ENCODE measurements at places on chromosomes 5 and 9.

DNA sequence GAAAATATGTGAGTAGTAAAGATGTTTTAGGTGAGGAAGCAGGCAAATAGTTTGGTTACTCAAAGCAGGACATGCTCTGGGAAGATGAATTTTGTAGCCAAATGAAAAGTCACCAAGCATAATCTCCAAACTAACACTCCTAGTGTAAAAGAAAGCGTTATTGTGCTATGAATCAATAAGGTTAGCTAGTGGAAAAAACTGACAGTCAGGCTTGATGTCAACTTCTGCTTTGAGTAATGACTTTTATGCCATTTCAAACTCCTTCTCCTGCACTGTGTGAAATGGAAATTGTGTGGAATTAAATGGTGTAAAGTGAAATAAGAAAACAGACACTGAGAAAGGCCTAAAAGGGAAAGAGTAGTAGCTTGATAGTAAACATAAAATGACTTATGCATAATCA, 637.2 kb upstream of the DMAC1 start:
- no peak for DNase-seq

DNA sequence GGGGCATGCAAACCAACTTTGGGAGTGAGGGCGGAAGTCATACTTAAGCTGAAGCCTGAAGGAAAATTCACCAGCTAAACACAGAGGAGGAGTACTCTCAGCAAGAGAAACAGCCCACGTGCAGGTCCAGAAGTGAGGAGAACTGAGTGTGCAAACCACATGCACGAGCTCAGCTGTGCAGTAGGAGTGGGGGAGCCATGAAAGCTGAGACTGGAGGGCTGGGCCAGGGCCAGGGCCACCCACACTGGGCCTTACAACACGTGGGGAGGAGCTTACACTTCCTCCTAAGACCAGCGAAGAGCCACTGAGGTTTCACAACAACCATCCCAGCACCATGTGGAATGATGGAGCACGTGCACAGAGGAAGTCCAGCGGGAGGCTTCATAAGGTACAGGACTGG, 9.3 kb upstream of the WWC1 start:
- no peak for DNase-seq

GRCh38 chr5:143413958-143414669, 10.6 kb upstream of the NR3C1 start:
- no peak for DNase-seq

- DNase-seq = no peak
Measured at GRCh38 chr5:69113851-69114250, 20.0 kb downstream of the SLC30A5 start.

DNA sequence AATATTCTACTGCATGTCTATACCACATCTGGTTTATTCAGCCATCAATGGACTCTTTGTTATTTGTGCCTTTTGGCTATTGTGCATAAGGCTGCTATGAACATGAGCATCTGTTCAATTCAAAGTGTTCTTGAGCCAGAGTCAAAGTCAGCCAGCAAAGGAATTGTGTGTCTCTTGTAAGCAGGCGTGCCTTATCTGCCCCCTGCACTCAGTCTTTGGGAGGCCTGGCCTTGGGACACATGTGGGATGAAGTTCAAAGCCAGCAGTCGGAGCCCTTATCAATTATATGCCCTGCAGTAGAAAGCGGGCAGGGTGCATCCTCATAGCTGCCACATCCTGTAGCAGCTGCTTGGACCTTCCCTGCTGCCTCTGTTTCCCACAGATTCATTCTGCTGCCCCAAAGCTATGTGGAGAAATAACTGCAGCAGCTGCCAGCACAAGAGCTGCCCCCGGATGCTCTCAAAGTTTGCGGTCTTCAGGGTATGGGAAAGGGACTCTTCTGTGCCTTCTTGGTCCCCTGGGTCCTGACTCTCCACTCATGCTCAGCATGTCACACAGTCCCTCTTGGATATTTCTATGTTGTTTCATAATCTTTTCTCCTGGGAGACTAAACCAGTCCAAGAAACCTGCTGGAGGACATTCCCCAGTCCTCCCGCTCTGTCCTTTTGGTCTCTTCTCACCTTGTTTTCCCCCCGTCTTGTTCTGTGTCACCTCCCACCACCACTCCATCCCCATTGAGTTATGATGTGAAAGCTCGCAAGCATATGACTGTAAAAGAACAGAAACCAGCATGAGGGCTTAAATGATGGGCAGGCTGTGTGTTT, 35.9 kb downstream of the STOM start:
- no peak for DNase-seq
